ENCODE measurements at places on chromosomes 3 and 15. TPM values are rescaled to one million over a fixed set of nuclear protein-coding genes. Genes with fewer than 3 reads are reported as not detected.

The ITIH3 gene
- 0.49 TPM for total RNA-seq

DNA sequence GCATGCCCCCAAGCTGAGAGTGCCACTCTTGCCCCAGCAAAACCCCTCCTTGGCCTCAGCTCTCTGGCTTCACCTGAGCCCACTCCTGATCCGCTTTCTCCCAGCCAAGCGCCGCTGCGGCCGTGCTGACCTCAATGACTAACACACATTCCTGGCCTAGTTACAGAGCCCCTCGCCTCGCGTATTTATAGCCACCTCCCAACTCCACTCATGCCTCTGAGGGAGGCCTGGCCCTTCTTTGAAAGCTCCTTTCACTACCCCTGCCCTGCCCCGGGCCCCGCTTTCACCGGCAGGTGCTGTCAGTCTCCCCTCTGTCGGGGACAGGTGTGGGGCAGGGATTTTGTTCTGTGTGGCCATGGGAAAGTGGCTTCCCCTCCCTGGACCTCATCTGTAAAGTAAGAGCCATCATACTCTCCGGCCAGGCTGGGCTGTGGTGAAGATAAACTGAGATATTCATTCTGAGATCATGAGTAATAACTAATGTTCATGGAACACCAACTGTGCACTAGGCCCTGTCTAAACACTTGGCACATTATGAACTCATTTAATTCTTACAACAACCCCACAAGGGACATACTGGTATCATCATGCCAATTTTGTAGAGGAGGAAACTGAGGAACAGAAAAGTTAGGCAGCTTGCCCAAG lies 13.2 kb upstream of the ATP2B2 start:
- no peak for DNase-seq

DNA sequence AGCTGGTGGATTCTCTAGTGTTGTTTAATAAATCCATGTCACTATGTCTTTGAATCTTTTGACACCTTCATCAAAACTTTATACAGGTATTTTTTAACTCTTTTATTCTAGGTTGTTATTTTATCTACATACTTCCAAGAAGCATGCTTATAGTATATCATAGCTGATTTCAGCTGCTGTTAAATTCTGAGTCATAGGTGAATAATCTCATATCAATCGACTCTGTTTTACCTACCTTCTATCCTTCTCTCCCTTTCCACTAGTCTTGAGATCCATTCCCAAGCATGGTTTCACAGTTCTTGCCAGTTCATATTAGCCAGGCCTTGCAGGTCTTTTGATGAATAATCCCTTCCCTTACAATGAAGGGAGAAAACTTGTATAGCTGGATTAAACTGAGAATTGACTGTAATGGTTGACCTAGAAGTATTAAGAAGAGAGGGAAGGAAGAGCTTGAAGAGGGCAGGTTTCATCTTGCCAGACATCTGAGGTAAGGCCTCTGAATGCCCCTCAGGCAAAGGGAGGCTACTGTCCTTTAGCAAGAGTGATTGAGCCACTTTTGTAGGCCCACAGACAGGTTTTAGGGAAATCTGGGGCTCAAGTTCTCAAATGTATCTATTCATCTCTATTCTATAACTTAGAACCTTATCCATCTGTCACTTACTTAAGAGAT lies 146.4 kb downstream of the EPHA6 start:
- no peak for DNase-seq

DNA sequence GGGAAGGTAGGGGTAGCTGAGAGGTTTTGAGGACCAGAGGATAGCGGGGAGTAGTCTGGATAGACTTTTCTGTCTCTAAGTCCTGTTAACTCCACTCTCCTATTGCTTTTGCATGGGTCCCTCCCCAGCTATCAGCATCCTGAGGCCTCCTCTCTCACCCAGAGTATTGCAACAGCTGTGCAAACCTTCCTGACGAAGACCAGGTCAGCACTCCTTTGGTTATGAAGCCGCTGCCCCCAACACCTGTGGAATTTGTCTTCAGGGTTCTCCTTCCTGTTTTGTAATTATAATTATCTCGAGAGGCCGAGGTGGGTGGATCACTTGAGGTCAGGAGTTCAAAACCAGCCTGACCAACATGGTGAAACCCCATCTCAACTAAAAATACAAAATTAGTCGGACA lies 24.8 kb downstream of the TYRO3 start:
- no peak for DNase-seq

DNA sequence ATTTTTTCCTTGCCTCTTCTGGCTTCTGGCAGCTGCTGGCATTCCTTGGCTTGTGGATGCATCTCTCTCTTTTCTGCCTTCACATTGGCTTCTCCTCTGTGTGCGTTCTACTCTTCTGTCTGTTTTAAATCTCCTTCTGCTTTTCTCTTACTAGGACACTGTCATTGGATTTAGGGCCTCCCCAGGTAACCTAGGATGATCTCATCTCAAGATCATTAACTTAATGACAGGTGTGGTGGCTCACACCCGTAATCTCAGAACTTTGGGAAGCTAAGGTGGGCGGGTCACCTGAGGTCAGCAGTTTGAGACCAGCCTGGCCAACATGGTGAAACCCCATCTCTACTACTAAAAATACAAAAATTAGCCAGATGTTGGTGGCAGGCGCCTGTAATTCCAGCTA lies 40.9 kb upstream of the ULK4 start:
- DNase-seq: no peak

DNA sequence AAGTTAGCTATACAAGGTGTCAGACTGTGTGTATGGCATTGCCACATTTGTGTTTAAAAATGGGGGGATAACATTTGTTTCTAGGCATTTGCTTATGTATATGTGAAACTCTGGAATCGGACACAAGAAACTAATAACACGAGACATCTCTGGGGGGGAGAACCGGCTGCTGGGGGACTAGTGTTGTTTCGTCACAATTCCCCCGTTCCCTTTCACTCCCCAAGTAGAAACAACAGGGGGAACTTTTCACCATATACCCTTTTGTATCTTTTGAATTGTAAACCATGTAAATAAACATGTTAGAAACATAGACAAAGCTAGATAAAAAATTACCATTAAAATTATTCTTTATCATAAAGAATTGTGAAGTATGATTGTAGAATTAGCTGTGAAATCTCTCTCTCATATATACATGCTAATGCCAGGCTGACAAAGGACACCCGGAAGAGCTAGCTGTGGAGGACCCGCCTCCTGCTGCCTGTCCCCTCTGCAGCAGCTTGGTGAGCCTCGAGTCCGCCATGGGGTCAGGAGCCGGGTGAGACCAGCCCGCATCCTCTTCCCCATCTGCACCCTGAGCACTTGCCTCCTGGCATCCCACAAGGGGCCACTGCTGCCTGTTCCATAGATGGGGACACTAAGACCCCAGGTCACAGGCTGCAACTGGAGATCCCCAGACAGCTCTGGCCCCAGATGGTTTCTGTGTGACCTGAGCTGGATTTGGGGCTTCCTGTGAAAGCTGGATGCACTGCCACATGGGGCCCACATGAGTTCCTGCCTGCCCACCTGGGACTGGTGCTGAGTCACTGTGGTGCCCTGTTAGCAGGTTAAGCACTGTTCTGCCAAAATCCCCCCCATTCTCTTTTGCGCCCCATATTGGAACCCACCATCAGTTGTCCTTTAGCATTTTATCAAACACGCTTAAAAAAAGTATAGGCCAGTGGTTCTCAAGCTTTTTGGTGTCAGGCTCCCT lies 91.6 kb downstream of the IQSEC1 start:
- DNase-seq: no peak

The SLC38A3 gene
- 0.79 TPM for total RNA-seq

DNA sequence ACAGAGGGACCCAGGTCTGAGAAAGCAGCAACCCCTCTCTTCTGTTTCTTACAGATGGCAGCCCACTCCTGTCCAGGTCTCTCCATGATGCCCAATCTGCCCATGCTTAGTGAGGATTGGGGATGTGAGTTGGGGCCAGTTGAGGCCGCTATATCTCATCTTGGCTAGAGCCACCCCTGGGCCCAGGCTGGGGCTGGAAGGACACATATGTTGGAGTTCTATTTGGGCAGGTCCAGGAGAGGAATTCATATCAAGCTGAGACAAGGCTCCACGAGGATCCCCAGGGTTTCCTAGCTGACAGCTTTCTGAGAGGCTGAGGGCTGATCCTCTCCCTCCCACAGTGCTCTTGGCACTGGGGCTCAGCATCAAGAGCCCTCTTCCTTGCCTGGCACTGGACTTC lies 11.4 kb downstream of the TGM5 start:
- no peak for DNase-seq

DNA sequence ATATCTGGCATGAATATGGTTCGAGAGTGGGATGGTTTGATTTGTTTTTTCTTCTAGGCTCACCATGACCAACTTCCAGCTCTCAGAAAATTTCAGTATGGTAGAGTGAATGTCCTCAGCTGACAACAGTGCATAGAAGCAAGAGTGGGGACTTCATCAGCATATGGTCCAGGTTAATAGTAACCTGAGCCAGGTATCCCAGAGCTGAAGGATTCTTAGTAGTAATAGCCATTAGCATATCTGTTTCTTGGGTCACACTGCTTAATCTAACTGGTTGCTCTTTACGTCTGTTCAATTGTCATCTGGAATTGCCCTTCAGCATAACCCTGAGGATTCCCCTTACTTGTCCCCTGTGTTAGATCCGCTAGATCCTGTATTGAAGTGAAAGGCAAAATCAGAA lies 151.8 kb downstream of the GMNC start:
- DNase-seq: no peak

- DNase-seq: no peak
Measured at GRCh38 chr3:153756816-153757215, 364.4 kb upstream of the ARHGEF26 start.

GRCh38 chr15:69661871-69662644 lies 209.4 kb downstream of the RPLP1 start:
- DNase-seq: no peak

DNA sequence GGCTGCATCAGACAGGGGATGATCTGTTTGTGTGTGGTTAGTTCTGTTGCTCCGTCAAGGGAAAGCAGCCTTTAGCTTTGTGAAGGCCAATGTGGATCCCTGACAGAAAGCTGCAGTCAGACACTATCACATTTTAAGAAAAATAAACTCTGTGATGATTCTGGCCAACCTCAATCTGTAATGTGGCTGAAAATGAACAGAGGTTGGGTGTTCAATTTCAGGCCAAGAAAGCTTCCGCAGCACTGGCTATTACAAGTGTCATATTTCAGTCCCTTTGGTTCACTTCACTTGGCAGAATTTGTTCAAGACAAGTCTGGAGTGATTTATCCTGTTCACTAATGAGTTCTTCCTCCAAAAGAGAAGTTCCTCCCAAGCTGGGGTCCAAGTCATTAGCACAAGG lies 571.8 kb upstream of the IL12A start:
- DNase-seq: no peak

GRCh38 chr15:29066310-29066709 lies 180.5 kb downstream of the APBA2 start:
- DNase-seq: no peak

GRCh38 chr3:181484026-181484425 lies 227.7 kb upstream of the SOX2 start:
- DNase-seq: no peak

Measured in skin of body (tissue), 3 donors.